ENCODE measurements at places on chromosomes 13 and 19. TPM values are rescaled to one million over a fixed set of nuclear protein-coding genes. Genes with fewer than 3 reads are reported as not detected.

- no peak overlapping the region for H3K27ac ChIP-seq
- H3K4me3 ChIP-seq: no peak overlapping the region
- H3K4me1 ChIP-seq: no peaks in the 10 kb centered on the region
- H3K36me3 ChIP-seq: no peaks in the 10 kb centered on the region
- no peaks in the 10 kb centered on the region for H3K27me3 ChIP-seq
- DNase-seq: no peak
Measured at GRCh38 chr13:109331898-109332297, 454.5 kb downstream of the IRS2 start.

- no peaks in the 10 kb centered on the region for H3K36me3 ChIP-seq
- H3K4me3 ChIP-seq: no peak overlapping the region
- DNase-seq: no peak
- peaks cover 6% of the 10 kb centered on the region for H3K4me1 ChIP-seq
- no peak overlapping the region for H3K27ac ChIP-seq
Measured at GRCh38 chr13:114134111-114134943, 1.9 kb upstream of the RASA3 start.

Gene NTF4
- total RNA-seq: 3.9 TPM

DNA sequence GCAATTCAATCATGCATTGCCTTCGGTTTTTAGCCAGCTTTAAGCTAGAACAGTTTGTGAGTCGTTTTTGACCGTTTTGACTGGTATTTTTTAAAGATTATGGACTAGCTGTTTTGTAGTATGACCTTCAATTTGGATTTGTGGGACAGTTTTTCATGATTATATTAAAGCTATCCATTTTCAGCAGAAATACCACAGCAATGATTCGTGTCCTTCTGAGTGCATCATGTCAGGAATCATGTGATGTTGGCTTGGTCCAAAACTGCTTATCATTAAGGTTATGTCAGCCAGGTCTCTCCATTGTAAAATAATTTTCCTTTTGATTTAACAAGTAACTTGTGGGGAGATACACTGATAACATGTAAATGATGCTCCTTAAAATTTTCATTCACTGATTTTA, 229.0 kb downstream of the POSTN start:
- no peaks in the 10 kb centered on the region for H3K36me3 ChIP-seq
- no peak overlapping the region for H3K27ac ChIP-seq
- no peaks in the 10 kb centered on the region for H3K27me3 ChIP-seq
- H3K4me3 ChIP-seq: no peak overlapping the region
- no peaks in the 10 kb centered on the region for H3K4me1 ChIP-seq
- no peak for DNase-seq

DNA sequence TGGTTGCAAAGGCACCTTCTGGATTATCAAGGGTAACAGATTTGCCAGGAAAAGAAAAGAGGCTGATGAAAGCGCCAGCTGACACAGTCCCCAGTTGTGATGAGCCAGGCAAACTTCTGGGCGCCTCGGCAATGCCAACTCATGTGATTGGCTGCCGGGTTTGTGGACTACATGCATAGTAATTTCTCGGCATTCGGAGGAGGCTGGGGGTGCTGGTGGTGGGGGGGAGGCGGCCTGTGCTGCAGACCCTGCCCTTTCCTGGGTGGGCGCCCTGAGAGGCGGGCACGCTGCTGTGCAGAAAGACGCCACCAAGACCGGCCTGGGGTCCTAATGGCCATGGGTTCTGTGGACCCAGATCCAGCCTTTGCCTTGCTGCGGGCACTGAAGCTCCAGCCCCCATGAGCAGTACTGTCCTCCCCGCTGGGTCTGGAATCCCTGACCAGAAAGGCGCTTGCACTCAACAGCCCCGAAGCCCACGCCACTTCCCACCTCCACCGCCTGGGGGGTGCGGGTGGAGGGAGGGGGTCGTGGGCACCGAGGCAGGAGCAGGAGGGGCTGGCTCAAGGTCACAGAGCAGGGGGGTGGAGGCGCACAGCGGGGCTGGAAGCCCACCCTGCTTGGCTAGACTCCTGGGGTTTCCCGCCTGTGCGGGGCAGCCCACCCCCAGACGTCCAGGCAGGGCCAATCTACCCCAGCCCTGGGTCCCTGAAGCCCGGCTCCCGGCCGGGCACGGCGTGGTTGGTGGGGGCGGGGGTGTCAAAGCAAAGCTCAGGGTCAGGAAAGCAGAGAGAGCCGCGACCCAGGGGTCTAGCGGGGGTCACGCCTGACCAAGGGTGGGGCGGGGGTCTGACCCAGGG, 1.0 kb downstream of the DIRAS1 start:
- H3K27ac ChIP-seq: no peak overlapping the region
- H3K27me3 ChIP-seq: peaks cover 4% of the 10 kb centered on the region
- no peaks in the 10 kb centered on the region for H3K4me1 ChIP-seq
- peak overlapping the region; percentile 70 for H3K4me3 ChIP-seq

Gene CIRBP
- 458 TPM for total RNA-seq

DNA sequence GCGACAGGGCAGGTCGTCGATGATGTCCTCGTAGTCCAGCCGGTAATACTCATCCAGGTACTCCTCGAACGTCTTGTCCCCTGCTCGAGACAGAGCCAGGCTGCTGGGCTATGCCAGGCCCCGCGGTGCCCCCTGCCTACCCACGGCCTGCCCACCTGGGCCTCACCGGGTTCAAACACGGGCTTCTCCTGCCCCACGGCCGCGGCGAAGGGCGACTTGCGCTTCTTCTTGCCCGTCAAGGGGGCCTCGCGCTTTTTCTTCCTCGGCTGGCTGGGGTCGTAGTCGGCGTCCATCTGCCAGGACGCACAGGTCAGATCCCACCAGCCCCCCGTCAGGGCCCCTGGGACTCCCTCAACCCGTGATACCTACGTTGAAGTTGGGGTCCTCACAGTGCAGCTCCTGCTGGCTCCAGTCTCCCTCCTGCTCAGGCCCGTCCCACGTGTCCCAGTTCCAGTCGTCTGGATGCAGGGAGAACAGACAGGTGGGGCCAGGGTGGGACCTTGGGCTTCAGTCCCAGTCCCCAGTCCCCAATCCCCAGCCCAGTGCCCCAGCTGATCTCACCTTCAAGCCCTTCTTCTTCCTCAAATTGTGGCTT, 8.1 kb downstream of the KRI1 start:
- no peak overlapping the region for H3K4me3 ChIP-seq
- no peak overlapping the region for H3K27ac ChIP-seq
- peaks cover under 1% of the 10 kb centered on the region for H3K36me3 ChIP-seq
- H3K27me3 ChIP-seq: no peaks in the 10 kb centered on the region

DNA sequence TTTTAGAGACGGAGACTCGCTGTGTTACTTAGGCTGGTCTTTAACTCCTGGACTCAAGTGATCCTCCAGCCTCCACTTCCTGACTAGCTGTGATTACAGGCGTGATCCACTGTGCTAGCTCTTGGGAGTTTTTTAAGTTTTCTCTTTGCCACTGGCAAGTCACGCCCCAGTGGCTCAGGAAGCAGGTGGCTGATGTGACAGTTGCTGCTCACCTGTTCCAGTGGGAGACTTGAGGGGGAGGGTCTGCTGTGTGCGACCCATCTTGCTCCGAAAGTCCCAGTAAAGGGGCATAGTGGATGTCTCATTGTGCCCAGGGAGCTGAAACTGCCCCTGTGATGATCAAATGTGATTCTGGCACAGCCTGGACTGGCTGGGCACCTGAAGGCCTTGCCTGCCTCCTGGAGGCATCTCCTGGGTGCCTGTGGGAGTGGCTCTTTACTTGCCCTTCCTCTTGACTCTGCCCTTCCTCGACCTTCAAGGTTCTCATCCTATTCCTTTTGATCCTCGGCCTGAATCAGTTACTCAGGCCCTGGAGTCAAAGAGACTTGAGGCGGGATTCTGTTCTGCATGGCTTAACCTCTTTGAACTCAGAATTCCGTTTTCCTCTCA, 7.8 kb downstream of the SMARCA4 start:
- H3K36me3 ChIP-seq: no peaks in the 10 kb centered on the region
- H3K4me1 ChIP-seq: peaks cover 4% of the 10 kb centered on the region
- peak overlapping the region; percentile 50 for H3K27ac ChIP-seq
- no peak overlapping the region for H3K4me3 ChIP-seq
- no peaks in the 10 kb centered on the region for H3K27me3 ChIP-seq
- DNase-seq: no peak

Data from breast epithelium (tissue), 4 donors.